ENCODE measurements at places on chromosomes 7 and 10.

- no peak for DNase-seq
Measured at GRCh38 chr10:116827214-116827671, 22.1 kb upstream of the ENO4 start.

DNA sequence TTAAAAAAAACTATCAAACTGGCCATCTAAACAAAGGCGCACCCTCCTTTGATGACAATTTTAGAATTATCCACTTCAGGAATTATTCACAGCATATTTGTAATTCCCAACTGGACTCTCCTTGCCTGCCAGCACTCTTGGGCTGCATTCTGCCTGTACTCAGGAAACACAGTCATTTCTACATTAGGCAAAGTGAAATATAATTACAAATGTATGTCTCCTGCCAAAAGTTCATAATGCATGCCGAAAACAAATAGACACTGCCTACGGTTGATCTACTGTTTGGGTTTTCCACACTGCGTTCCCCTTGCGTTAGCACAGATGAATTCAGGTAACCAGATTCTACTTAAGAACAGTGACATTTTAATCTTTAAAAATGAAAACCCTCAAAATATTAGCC is 1.9 kb downstream of the HGF start:
- DNase-seq: no peak

- DNase-seq: no peak
Measured at GRCh38 chr7:40133561-40134427, 628 bp downstream of the MPLKIP start.

GRCh38 chr10:49185213-49185612 is 3.0 kb downstream of the TMEM273 start:
- no peak for DNase-seq

- DNase-seq: no peak
Measured at GRCh38 chr7:44112231-44112996, 8.3 kb downstream of the AEBP1 start.

GRCh38 chr10:125152450-125153368 is 7.7 kb downstream of the CTBP2 start:
- no peak for DNase-seq

DNA sequence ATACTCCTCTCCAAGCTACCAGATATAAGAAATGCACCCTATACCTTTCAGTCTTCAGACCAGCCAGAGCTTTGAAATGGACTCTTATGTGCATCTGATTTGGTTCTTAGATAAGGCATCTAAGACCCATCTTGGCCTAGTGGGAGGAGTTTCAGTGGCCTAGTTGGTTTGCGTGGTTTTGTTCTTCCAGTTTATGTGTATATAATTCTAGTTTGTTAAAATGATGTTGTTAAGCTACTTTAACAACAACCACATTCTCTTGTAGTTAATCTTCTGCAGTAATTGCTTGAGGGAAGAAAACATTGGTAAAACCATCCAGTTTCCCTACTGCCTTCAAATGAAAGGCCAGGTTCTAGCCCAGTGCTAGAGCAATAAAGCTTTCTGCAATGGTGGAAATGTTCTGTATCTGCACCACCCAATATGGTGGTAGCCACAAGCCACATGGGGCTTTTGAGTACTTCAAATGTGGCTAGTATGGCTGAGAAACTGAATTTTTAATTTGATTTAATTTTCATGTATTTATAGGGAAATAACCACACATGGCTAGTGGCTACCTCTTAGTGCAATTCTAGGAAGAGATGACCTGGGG is 66.3 kb downstream of the KLHDC10 start:
- no peak for DNase-seq

DNA sequence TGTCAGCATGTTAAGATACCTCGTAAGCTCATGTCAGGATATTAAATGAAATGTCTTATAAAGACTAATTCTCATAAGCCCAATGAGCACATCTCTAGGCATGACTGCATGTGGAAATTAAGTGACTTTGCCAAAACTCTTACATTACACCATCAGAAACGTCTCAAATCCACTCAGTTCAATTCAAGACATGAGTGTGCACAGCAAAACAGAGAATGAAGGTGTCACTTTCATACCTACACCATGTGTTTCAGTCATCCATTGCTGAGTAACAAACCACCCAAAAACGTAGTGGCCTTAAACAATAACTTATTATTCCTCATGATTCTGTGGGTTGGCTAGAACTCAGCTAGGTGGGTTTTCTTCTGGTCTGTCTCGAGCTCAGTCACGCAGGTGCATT is 99.8 kb downstream of the ATE1 start:
- no peak for DNase-seq

DNA sequence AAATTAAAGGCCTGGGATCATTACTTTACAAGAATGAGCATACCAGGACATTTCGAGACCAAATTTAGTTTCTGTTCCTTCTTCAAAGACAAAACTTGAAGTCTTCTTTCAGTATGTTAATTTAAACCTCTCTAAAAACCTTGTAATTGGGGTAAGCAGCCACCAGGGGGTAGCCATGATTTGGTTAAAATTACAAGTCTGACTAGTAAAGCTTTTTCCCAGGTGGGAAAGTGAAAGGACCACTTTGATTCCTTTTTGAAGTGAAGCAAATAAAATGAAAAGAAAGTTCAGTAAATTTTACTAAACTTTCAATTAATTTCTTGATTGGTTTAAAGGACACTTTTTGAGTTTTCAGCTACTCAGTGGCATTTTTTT is 294.3 kb downstream of the BBS9 start:
- no peak for DNase-seq

DNA sequence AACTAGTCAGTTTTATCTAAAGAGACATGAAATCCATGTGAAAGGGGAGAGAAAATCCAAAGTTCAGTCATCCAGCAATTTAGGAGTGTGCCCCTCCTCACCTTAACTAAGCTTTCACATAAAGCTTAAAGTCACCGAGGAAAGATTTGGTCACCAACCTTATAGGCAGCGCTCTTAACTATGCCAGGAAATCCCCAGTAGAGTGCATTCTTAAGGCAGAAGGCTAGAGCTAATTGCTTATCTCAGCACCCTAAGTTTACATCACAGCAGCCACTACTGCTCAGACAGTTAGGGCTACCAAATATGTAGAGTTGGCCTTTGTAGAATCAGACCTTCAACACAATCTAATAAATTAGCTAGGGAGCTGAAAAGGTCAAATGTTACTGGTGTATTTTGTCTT is 47.9 kb downstream of the MTPN start:
- no peak for DNase-seq

DNA sequence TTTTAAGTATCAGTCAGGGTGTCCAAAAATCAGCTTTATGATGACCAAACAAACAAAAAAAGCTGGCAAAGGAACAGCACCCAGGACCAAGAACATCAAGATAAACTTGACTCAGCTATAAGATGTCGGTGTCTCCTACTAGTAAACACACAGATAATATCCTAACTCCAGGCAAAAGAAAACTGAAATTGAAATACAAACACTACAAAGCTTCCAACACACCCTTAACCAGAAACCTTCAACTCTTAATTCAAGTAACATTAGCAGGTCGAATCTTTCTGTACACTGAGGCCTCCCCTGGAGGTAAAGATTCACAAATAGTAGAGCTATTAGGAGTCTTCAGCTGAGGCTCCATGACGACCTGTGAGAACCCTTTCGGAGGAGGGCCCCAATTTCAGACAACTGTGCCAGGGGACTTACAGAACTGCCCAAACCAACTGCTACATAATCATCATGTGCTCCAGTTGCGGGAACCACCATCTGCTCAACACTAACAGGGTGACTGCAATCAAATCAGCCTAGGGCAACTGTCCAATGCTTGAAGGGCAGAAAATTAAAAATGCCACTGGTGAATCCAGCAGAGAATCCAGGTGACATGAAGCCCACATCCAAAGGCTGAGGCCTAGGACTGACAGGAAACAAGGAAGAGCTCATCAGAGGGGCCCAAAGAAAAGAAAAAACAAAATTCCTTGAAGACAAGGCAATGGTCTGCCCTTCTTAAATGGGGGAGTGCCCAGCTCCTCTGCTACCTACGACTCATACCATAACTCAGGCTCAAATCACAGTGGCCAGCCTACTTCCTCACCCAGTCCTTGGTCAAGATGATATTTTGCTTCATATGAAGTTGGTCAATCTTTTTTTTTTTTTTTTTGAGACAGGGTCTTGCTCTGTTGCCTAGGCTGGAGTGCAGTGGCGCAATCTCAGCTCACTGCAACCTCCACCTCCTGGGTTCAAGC is 20.0 kb downstream of the XPNPEP1 start:
- no peak for DNase-seq

- no peak for DNase-seq
Measured at GRCh38 chr7:30683306-30683705, 1.1 kb upstream of the CRHR2 start.

GRCh38 chr10:14554091-14554490 is 220.6 kb downstream of the FAM107B start:
- DNase-seq: no peak

- DNase-seq: no peak
Measured at GRCh38 chr10:80518807-80519360, 18.8 kb upstream of the SH2D4B start.

GRCh38 chr10:16518822-16519221 is 2.9 kb downstream of the C1QL3 start:
- no peak for DNase-seq

GRCh38 chr10:124384172-124384571 is 34.6 kb downstream of the OAT start:
- DNase-seq: no peak

DNA sequence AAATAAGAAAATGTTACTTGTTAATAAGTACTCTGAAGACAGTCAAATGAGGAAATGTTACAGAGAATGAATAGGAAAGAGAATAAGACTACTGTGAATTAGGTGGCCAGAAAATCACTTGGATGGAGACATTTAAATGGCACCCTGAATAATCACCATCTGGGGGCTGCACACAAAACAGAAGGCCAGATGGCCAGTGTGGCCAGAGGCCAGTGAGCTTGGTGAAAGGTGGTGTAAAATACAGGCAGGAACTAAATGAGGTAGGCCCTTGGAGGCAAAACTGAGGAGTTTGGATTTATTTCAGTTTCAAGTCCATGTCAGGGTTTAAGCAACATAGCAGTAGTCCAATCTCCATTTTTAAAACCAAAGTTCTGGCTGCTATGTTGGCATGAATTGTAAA is 126.7 kb downstream of the TSPAN12 start:
- DNase-seq: no peak

DNA sequence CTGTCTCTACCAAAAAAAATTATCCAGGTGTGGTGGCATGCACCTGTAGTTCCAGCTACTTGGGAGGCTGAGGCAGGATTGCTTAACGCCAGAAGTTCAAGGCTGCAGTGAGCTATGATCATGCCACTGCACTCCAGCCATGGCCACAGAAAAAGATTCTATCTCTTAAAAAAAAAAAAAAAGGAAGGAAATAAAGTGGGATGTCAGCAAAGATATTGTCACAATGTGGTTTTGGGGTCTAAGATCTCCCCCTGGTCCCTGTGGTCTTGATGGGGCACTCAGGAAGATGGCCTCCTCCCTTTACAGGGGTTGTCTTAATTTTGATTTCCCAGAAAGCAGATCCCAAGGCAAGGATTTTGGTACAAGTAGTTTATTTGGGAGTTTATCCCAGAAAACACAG is 7.4 kb upstream of the KAZALD1 start:
- DNase-seq: no peak

DNA sequence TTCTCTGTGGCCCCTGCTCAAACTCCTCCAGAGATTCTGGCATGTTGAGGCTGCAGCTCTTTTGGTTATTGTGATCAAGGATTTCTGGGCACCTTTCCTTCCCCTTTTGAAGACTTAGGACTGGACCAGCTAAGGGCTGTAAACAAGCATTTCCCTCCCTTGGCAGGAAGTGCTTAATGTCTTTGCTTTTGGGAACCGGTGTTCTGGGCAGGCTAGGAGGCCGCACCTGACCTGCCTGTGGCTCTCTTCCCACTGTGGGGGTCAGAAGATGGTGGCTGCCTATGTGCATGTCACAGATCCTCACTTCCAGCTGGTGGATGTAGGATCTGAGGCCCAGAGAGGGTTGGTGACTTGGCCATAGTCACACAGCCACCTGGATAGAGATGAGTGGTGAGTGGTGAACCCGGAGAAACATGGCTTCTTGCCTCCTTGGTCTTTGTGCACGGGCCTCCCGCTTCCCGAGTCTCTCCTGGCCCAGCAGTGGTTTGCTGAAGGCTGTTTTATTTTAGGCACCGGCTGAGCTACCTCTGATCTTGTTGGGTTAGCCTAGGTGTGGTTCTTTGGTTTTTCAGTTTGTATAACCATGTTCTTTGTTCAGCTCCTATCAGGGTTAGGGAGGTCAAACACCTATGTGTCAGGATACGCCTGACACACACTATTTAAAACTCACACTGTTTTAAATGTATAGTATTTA is 82.0 kb downstream of the GRK5 start:
- DNase-seq: no peak

GRCh38 chr10:88439932-88440331 is 143.2 kb downstream of the RNLS start:
- no peak for DNase-seq

All from CD8-positive, alpha-beta T cell (primary cell).